ENCODE measurements at places on chromosomes 7 and 10.

- no peak for DNase-seq
Measured at GRCh38 chr10:102653060-102653459, 8.8 kb downstream of the TRIM8 start.

DNA sequence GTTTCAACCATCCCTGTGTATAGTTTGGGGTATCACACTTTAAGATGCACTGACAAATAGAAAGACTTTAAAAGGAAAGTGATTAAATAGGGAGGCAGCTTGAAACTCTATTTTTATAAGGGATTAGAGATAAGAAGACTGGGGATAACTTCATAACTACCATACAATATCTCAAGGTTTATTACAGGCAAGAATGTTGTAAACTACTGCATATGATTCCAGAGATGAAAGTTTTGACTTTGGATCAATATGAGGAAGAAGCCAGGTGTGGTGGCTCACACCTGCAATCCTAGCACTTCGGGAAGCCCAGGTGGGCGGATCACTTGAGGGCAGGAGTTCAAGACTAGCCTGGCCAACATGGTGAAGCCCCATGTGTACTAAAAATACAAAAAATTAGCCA lies 96.1 kb downstream of the DNAJC1 start:
- no peak for DNase-seq

- DNase-seq, result no peak
Measured at GRCh38 chr10:13563481-13564445, 23.0 kb upstream of the PRPF18 start.

- no peak for DNase-seq
Measured at GRCh38 chr10:10126218-10126617, 891.5 kb upstream of the CELF2 start.

- no peak for DNase-seq
Measured at GRCh38 chr10:122143238-122143841, 127.8 kb upstream of the BTBD16 start.

DNA sequence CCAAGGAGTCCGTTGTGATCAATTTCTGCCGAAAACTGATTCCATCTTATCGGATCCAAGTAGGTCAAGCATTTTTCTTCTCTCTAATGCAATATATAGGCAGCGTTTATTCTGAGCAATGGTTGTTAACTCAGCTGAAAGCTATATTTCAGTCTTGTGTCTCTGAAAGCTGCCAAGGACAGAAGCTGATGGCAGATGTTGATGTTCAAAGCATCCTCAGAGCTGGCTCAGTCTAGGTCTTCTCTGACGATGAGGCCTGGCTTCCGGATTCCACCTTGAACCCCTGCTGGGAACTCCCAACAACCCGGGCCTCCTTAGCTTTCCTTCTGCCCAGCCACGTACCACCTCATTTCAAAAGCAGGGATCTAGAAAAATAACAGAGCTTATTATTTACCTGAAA lies 863.6 kb downstream of the NRG3 start:
- DNase-seq, result no peak

DNA sequence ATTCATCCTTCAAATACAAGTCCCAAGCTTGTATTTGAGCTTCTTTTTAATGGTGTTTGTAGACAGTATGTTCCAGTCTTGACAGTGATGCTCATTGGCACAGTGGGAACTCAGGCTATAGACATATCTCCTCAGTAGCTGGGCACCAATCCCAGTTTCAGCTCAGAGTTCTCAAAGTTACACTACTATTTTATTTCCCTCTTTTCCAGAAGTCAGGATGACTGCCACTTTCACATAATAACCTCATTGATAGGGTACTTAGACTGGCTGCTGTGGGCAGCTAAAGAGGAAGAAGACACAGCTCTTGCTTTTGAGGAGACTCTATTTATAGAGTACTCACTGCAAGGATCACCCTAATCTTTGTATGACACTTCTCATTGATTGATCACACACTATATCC lies 2.4 kb downstream of the GBF1 start:
- DNase-seq, result no peak

DNA sequence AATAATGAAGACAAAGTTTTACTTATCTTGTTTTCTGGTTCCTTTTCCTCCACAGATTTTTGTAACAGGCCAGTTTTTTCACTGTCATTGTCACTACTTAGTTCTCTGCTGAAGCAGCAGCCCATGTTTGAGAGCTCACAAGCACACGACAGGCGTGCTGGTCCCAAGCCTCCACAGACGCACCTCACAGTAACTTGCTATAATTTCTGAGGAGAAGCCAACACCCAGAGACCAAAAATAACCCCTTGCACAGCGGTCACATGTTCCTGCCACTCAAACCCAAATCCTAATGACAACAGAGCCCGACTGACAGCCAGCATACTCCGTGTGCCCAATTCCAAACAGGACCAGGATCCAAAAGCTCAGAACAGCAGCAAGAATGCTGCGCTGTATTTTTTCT lies 58.5 kb downstream of the LARP4B start:
- DNase-seq, result no peak

GRCh38 chr7:135333200-135333599 lies 99.6 kb downstream of the STRA8 start:
- DNase-seq, result no peak

DNA sequence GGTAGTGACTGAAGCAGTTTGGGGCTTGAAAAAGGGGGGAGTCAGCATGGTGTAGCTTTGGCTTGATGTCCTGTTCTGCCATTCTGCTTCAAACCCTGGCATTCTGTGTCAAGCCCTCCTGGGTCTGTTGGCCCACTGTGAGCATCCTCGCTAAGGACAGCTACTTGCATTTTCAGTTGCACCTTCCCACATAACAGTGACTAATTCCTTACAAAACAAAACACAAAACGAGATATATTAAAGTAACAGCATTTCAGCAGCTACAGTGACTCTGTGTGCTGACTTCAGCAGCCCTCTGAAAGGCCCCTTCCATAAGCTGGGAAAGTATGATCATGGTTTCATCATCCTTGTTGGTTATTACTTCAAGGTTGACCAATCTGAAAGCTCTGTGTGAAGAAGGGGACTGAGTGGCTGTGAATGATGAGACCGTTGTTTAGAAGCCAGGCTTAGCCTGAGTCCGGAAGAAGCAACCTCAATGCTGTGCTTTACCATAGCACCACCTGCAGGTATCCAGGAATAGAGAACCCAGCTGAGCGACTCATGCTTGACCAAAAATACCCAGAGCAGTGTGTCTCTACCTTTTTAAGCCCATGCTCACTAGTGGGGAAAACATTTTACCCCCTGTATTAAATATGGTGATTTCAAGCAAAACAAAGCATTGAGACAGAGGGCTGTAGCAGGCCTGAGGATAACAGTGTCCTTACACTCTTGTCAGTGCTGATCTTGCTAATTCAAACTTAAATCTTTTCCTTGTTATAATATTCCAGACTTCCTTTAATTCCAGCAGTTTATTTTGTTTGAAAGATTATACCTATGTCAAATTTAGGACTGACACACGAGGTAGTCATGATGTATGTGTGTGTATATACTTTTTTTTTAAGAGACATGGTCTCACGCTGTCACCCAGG lies 42.6 kb upstream of the CC2D2B start:
- no peak for DNase-seq

DNA sequence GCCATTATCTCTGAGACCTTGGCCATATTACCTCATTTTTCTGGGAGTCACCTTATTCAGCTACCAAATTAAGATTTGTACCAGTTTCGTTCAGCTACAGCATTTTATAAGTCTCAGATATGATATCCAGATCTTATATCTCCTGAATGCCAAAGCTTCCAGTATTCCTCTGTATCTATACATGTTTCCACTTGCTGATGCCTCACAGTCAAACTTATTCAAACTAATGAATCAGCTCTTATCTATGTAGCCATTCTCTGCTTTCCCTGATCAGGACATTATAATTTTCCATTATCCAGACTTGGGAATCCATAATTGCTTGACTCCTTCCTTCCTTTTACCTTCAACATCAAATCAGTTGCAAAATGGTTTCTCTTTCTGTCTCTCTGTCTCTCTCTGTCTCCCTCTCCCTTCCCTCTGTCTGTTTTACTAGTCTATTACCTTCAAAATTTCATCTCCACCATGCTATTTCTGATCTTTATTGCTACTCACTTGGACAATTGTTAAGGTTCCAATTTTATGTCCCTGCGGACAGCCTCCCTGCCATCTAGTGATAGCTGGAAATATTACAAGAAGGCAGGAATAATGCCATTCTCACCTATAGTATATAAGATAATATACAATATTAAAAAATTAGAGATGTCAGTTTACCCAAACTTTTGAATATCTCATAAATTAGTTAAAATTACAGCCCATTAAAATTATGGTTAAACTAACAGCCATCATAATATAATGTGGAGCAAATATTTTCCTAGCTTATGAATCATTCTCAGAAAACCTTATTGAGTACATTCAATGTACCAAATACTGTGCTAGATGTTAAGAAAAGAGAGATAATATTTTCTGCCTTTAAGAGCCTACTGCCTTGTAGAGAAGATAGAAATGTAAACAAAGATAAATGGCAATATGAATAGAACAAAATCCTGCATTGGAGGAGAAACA lies 89.8 kb downstream of the PCLO start:
- no peak for DNase-seq

- no peak for DNase-seq
Measured at GRCh38 chr7:116522247-116522646, 2.6 kb upstream of the CAV1 start.

- no peak for DNase-seq
Measured at GRCh38 chr10:73734028-73734720, 10.0 kb upstream of the SEC24C start.

DNA sequence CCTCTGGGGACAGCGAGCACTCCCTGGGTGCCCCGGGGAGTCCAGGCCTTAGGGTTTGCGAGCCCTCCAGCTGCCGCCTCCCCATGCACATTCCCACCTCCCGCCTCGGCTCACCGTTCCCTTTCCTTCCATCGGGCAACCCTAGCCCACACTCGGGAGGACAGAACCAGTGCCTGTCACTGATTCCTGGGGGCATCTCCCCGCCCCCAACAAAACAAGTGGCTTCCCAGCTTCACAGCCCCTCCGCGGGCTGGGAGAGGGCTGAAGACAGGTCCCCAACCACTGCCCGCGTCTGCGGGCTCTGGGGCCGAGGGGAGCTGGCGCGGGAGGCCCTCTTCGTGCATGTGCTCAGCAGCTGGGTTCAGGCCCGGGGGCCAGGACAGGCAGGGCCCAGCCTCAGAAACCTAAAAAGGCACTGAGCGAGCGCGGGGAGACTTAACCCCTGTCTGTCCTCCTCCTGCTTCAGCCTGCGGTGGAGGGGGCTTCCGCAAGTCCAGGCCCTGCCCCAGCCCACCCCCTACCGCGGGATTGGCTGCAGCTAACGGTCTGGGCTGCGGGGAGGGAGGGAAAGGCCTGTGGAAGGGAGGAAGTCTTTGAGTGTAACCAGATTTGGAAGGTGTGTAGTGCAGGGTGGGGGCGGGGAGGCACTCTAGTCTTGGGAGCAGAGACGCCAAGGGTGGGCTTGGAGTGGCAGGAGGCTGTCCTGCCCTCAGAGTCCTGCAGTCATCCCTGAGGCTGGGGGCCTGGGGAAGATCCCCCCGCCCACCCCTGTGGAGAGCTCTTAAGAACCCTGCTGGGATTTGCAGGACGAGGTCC lies 1.2 kb downstream of the FLNC start:
- peak; percentile 82 for DNase-seq
